T-helper 1 cell (primary cell): ENCODE measurements at places on chromosomes 16 and 17.

DNA sequence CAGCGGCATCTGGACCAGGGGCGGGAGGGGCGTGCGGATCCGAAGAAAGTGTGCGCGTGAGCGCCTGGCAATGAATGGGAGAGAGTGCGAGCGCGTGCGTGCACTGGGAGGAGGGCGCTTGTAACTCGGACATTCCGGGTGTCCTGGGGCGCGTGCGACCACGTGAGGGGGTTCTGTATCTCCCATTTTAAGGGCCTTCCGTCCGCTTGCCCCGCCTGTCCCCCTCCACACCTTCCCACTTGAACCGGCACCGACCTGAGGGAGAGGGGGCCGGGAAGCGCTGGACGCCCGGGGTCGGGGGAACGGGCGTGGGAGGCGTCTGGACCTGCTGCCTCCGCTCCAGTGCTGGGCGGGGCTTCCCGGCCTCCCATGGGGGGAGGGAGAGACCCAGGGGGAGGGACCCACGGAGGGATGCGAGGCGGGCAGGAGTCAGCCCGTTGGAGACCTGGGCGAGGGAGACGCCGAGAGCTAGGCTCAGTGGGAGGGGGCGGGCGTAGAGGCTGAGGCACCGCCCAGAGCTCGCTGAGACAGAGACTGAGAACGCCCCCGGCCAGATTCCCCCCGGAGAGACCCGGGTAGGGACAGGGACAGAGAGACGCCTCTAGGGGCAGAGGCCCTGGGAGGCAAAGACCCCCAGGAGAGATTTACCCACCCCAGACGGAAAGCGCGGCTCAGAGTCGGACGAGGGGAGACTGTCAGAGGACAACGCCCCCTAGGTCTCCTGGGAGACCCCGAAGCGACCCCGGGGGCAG, at the start of gene KREMEN2:
Gene KREMEN2 (plus strand): TSS at position 553 of the 752 bp plus-strand sequence. CDS start 246 bp downstream, outside the sequence.
- DNase-seq: no peak

GRCh38 chr17:83010206-83011200, 68.9 kb upstream of the METRNL start:
- DNase-seq: no peak

GRCh38 chr17:83083368-83084201, 4.2 kb downstream of the METRNL start:
- DNase-seq: no peak

DNA sequence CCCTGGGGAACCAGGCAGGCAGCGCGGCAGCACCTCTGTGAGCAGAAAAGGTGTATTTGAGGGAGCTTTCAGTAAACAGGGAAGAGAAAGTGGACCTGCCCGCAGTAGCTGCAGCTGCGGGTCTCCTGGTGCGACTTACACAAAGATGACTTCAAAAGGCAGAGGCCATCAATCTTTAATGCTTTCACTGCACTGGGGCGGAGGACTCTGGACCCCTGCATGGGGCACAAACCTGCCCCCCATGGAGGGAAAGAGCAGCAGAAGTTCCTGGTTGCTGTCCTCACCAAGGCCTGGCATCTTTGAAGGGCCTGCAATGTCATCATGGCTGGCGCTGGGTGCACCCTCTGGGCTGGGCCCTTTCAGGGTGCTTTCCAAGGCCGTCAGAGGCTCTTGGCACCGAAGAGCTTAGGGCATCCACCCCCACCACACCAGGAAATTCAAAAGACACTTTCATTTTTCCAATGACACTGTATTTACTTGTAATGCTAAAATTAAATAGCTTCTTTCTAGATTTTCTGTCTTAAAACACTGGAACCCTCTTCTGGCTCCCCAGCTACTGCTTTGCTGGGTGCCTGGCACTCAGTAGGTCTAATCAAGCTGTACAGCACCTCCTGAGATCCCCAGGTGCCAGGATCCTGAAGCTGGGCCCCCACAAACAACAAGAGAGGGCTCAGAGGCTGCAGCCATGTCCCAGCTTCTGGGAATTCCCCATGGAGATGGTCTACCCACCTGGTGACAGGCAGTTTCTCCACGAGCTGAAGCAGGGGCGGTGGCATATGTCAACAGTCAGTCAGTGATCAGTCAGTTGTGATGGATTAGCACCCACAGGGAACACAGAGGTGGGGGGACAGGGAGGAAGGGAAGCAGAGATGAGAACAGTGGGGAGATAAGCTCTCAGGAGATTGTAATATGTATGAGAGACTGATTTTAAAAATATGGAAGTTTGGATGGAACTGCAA, 2.1 kb upstream of the CACNG1 start:
- DNase-seq: no peak

DNA sequence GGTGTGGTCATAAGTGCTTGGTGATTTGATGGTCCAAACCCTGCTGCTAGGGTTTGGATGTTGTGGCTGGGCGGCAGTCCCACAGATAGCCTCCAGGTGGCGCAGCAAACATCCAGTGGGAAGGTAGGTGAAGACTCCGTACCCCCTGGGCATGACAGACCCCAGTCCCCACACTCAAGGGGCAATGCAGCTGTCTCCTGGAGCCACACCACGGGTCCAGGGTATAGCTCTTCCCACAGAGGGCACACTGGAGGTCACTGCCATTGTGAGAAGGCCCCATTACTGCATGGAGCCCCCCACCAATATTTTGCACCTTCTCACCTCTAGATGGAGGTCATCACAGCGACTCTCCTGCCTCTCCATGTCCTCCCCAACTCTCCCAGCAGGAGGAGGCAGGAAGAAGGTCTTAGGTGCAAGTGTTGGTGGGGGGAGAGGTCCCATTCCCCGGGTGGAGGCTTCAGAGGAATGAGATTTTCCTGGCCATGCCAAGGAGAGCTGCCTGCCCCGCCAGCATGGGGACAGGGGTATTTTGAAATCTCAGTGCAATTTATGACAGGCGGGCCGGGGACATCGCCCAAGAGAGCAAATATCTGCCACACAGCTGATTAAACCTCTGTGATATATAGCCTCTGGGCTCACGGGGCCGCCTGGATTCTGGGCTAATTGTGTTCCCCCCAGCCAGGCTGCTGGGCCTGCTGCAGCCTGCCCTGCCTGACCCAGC, 17.1 kb upstream of the C17orf113 start:
- DNase-seq: peak; percentile 48

GRCh38 chr16:88904676-88905365, 38.4 kb upstream of the PABPN1L start:
- DNase-seq: no peak

DNA sequence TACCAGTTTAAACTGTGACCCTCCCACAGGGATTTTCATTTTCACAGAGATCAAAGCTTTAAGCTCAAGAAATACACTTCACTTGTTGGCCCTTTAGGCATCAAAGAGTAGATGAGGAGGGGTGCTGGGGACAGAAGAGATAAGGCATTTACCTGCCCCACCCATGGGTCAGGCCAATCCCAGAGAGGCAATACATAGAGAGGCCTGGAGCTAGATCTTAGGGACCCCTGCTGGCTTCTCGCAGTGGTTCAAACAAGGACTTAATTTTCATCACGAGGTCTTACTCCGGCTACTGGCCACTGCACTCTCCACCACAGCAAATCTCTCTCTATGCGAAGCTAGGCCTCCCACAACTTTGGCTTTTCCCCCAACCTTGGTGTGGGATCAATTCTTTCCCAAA, 46.6 kb downstream of the NOG start:
- no peak for DNase-seq

DNA sequence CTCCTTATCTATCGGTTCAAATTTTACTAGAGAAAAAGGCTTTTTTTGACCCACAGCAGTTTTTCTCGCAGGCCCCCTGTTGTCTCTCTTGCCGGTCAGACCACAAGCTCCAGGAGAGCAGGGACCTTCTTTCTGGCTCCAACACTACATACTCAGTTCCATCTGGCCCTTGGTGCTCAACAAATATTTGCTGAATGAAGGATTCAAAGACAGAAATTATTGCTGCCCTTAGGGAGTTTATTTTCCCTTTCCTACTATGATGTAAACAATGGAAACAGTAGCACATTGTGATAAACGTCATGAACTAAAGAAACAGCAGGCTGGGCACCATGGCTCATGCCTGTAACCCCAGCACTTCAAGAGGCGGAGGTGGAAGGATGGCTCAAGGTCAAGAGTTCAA, 59.0 kb upstream of the ATP2A3 start:
- no peak for DNase-seq

DNA sequence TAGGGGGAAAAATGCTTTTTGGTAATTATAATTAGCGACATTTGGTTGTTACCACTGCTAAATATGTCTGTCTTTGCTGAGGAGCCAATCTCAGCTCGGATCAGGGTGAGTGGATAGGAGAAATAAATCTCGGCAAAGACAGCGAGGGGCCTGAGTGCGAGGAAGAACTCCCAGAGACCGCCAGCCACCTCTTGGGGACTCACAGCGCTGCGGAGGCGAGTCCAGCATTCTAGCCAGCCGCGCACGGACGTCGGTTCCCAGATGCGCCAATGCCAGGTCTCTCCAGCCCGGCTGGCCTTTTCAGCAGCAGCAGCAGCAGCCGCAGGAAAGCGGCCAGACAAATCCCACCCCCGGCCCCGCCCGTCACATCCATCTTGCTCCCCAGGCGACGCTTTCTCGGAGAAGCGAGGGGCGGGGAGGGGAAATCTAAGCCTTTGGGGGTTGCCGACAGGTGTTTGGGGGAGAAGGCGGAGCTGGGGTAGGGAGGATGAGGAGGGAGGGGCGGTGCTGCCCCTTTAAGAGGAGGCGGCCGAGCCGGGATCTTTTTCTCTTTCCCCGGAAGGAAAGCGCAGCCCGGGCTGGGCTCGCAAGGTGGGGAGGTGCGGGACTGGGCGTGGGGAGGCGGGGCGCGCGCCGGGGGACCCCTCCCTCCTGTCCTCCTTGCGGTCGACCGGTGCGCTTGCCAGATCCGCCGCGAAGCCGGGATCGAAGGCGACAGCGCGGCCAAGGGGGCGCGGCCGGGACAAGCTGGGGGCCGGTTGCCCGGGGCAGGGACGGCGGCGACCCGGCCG, at the start of gene ITGA3:
Gene ITGA3 (plus strand): TSS at position 685 of the 791 bp plus-strand sequence. CDS start 330 bp downstream, outside the sequence.
- DNase-seq: peak; percentile 47

GRCh38 chr16:83409347-83409746, 398.4 kb upstream of the HSBP1 start:
- no peak for DNase-seq

DNA sequence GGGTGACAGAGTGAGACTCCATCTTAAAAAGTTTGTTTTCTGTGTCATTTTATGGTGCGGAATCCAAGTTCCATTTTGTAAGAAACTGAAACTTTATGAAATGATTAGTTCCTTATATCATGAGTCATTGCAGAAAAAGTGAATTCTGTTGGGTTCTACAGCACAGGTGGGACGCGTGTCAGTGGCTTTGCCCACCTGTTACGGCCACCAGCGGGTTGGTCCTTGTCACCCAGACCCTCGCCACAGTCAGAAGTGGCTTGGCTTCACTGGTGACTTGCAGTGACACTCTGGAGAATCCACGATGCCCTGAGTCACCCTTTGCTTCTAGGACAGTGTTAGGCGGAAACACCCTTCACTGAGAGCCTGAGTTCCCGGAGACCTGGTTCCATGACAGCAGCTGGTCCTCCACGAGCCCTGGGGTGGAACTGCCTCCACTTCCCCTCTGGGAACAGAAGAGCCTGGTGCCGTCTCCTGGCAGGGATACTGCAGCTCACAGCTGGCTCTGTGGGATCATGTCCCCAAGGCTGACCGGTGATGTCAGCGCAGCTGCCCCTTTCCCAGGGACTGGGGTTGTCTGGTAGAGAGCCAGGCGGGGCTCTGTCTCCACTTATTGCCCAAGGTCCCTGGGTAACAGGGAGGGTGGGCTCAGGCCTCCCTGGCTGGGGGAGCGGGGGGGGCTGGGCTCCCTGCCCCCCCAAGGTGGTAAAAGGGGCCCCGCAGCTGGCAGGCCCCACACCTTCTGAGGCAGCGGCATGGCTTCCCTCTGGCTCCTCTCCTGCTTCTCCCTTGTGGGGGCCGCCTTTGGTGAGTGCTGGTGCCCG, at the start of gene CTRB1:
Gene CTRB1 (plus strand): TSS at position 733 of the 821 bp plus-strand sequence. CDS start 20 bp downstream, at position 753.
- DNase-seq: no peak

DNA sequence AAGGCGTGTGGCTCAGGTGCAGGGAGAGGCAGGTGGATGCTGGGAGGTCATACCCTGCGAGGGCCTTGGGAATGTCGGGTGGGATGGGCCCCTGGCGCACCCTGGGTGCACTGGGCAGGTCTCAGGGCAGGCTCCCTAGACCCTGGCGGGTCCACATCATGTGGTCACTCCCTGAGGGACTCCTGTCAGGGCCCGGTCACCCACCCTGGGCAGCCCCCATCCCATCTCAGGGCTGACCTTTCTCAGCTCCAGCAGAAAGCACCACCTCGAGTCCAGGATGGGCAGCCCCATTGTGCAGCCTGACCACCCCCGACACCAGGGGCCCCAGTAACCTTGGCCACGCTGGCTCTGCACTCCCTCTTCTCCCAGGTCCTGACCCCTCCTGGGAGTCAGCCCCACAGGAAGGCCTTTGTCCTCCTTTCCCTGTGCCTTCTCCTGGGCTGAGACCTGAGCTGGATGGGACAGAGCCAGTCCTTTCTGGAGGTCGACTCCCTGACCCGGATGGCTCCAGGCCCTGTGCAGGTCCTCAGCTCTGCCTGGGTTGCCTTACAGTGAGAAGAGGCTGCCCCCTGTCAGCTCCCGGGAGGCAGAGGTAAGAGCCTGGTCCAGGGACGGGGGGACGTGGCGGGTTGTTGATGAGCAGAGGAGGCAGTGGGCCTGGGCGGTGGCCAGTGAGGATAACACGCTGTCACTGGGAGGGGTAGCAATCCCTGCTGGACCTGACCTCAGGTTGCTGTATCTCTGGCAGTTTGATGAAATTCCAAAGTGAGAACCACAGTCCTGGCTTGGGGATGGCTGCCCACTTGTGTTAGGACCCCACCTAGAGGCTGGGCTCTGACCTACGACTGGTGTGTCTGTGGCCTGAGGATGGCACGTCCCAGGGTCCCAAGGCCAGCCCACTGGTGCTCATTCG, 77.9 kb downstream of the GOSR1 start:
- DNase-seq: no peak

DNA sequence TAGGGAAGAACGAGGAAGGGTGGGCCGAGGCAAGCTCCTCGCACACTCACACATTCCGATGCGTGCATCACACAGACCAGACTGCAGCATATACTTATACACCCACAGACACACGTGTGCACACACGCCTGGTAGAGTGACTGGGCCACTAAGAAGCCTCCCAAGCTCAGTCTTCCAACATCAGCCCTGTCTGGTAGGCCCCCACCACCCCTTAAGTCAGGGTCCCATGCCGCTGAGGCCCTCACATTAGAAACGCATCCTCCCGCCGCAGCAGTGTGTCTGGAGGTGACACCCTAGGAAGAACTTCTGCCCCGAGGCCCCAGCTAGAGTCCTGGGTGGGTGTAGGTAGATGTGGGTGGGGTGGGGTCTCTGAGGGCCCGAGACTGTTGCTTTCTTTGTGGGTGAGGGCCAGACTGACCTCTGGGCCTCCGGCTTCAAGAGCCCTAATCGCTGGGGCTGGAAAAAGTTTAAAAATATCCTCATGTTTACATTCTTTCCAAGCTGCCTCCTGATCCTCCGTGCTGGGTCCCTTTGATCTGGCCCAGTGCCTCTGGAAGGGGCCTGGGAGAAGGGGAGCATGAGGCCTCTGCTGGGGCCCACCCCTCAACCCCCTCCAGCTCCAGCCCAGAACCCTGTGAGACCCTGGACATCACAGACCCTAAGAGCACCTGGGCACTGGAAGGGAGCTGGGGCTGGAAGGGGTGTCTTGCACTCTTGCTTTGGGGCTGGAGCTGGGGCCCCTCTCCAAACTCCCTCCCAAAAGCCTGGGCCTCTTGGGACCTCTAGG, 13.6 kb downstream of the CDH16 start:
- no peak for DNase-seq

GRCh38 chr16:5000573-5001001, 33.1 kb downstream of the NAGPA start:
- DNase-seq: no peak
